Panc1 (cell line): ENCODE measurements at places on chromosomes 4 and X.

GRCh38 chrX:53224860-53225797 lies at the start of gene KDM5C:
Gene KDM5C (minus strand): TSS chrX:53225207. CDS start chrX:53224889, 318 bp downstream.
- peak; percentile 60 for DNase-seq

DNA sequence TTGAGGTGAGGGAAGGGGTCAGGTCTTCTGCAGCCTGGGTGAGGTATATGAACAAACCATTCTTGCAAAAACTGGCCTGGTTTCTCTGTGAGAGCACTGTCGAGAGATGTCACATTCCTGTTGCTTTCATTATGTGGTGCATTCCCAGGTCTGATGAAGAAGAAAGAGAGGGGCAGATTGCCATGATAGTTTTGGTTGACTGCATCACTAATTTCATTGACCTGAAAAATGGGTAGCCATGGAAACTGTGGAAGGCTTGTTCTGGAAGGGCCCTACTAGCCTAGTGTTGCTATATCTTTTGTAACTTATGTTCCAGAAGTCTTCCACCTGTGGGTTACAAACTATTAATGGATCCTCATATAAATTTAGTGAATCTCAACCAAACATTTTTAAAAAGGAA lies 32.9 kb upstream of the CYBB start:
- DNase-seq = no peak

DNA sequence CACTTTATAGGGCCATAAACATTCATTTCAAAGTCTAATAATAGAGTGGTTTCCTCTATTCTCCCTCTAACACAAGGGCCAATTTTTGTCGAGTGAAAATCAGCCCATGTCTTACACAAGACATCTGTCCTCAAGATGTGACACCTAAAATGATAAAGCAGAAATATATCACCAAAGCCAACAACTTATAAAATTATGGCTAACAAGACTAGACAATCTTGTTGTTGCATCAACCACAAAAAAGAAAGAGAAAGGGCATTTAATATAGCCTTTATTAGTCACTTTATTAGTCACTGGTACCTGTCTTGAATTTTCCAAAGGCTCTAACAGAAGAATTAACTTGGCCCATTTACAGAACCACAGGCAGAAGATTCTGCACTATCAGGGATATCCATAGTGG lies 161.6 kb downstream of the SMIM20 start:
- DNase-seq = no peak

GRCh38 chr4:54016504-54016903 lies 47.9 kb downstream of the CHIC2 start:
- DNase-seq = no peak

DNA sequence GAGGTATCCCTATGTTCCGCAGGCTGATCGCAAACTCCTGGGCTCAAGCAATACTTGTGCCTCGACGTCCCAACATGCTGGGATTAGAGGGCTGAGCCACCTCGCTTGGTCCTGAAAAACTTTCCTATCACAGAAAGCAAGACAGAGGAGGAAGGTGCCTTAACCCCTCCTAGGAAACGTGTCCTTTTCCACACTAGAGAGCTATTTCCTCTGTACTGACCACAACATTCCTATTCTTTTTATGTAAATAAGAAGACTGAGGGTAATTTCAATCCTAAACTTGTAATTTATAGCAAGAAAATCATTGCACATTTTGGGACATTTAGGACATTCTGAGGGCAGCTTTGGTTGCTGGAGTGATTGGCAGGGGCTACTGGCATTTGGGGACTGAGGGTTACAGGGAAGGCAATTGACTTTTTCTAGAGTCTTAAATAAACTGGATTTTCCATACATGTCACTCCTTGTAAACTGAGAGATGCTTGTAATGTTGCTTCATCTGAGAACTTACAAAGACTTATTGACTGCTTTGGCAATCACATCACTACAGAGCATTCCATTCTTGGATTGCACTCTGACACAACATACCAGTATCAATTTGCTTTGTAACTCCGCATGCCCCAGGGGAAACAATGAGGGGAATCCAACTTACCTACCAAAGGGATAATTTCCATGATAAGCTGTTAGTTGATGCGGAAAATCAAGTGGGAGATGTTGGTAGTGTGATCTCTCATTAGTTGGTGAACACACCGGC lies 15.6 kb downstream of the XAGE3 start:
- DNase-seq = no peak

DNA sequence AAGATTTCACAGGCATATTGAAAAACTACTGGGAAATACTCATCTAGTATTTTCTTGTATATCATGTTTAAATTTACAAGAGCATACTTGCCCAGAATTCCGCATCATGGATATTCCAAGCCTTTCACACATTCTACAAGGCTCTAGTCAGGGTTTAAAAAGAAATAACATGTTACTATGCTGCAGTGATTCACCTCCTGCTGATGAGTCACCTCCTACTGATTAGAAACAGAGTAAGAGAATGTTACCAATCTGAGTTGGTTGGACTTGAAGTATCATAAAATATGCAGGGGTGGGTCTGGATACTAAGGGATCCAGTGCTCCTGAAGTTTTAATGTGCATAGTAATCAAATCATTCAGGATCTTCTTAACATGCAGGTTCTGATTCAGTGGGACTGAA lies 192.0 kb upstream of the ANK2 start:
- DNase-seq = no peak

DNA sequence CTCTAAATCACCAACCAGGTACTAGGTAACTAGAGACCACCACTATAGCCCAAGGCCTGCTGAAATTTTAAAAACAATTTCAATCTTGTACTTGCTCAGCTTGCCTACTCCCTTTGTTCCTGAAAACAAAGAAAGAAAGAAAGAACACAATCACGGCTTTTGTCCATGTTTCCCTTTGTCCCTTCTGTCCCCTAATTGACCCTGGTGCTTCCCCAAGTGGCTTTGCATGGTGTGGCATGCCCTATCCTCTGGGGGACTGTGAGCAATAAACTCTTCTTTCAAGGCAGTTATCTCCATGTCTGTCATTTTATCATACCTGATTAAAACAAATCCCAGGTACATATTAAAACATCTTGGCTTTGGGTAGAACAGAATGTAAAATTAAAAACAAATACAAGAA lies 94.8 kb downstream of the ARSJ start:
- DNase-seq = no peak

DNA sequence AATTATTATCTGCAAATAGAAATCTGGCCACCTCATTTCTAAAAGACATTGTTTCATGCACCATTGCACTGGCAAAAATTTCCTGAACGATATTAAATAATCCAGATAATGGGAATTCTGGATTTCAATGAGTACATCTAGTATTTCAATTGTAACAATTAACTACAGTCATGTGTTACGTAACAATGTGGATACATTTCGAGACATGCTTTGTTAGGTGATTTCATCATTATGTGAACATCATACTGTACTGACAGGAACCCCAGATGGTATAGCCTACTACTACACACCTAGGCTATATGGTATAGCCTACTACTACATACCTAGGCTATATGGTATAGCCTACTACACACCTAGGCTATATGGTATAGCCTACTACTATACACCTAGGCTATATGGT lies 14.8 kb downstream of the LAMTOR3 start:
- DNase-seq = no peak

GRCh38 chrX:65750674-65751469 lies 83.4 kb downstream of the MSN start:
- DNase-seq = no peak

- DNase-seq = no peak
Observed at GRCh38 chr4:87074121-87074488, 139.3 kb downstream of the AFF1 start.

GRCh38 chr4:108047199-108047598 lies 57.5 kb downstream of the HADH start:
- DNase-seq = no peak

DNA sequence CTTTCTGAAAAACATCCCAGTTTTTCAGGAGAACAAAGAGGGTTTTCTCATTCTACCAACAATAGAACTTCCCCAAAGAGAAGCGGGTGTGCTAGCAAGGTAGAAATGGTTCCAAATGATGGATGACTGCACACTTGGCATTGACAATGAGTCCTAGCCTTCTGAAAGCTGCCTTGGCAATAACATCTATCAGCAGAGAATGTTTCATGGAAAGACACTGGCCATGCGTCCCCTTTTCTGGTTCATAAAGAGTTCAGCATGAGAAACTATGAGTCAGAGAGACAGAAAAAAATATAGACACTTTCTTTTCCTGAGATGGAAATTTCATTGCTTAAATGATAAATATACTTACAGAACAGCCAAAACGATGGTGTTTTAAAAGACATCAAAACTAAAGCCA lies 236.9 kb upstream of the PRKX start:
- DNase-seq = no peak

- no peak for DNase-seq
Observed at GRCh38 chr4:128291096-128291495, 3.5 kb upstream of the PGRMC2 start.

DNA sequence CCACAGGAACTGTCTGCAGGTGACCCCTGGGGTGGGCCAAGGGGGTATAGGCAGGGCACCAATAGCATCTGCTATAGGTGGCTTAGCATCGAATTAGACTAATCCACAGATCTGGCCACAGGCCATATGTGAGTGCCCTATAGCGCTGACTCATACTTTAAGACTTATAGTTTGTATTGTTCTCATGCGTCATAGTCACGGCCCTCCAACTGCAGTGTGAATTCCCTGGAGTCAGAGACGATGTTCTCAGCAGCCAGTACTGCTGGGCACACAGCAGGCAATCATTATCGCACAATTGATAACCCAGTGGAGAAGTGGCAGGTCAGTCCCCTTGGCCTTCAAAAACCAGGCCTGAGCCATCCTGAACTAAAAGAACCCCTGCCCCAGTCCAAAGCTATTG lies 58.1 kb downstream of the ADGRG2 start:
- DNase-seq = no peak

DNA sequence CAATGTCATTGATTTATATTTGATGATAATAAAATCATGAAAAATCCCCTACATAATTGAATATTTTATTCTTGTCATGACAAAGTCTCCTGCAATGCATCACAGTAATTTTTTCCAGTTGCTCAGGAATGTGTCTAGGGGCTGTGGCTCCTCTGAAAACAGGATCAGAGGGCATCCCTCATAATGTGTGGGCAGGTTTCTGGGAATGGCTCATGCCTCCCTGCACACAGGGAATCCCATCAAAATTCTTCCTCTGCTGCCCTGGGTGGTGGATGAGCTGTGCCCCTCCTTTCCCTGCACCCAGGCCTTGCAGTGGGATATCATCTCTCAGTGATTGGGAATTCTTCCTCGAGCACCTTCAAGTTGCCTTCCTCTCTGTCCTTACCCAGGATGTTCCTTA lies 20.4 kb upstream of the PUDP start:
- no peak for DNase-seq

- DNase-seq = no peak
Observed at GRCh38 chr4:3668825-3669552, 97.2 kb upstream of the ADRA2C start.

DNA sequence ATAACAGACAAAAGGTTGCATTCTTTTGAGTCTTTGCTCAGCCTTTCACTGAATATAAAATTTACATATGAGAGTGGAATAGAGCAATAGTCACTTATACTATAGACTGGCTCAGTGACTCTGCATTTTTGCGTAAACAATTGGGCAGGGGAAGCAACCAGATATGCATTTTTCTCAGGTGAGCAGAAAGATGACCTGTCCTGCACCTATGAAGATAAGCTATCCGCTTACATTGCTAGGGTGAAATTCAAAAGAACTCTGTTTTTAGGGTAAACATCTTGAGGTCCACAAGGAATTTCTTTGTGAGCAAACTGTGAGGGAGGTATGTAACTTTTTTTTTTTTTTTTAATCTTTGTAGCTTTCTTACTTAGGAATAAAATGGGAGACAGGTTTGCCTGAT lies 602.4 kb upstream of the PRKX start:
- DNase-seq = no peak

- DNase-seq = no peak
Observed at GRCh38 chr4:94436512-94436911, 15.2 kb upstream of the PDLIM5 start.

DNA sequence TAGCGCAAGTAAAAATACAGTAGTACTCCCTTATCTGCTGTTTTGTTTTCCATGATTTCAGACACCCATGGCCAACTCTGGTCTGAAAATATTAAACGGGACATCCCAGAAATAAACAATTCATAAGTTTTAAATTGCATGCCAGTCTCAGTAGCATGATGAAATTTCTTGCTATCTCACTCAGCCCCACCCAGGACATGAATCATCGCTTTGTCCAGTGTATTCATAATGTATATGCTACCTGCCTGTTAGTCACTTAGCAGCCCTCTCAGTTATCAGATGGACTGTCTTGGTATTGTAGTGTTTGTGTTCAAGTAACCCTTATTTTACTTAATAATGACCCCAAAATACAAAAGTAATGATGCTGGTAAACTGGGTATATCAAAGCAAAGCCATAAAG lies 158.2 kb upstream of the DDIT4L start:
- peak; percentile 41 for DNase-seq

GRCh38 chr4:107648178-107648991 lies 71.6 kb downstream of the PAPSS1 start:
- no peak for DNase-seq

DNA sequence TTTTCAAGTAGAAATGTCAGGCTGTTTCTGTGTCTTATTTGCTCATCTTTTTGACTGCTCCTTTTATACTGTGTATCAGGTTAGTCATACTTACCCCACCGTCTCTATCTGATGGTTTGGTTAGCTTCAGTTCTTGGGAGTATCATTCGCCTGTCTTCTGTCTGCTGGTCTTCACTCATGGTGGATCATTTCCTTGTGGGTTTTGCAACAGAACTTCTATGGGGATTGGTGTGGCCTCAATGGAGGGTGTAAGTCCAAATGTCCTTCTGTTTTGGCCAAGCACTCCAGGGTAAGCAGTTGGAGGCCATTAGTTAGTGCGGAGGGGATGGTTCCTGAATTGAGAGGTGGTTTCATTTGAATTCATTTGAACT lies 7.2 kb downstream of the ABCD1 start:
- no peak for DNase-seq

DNA sequence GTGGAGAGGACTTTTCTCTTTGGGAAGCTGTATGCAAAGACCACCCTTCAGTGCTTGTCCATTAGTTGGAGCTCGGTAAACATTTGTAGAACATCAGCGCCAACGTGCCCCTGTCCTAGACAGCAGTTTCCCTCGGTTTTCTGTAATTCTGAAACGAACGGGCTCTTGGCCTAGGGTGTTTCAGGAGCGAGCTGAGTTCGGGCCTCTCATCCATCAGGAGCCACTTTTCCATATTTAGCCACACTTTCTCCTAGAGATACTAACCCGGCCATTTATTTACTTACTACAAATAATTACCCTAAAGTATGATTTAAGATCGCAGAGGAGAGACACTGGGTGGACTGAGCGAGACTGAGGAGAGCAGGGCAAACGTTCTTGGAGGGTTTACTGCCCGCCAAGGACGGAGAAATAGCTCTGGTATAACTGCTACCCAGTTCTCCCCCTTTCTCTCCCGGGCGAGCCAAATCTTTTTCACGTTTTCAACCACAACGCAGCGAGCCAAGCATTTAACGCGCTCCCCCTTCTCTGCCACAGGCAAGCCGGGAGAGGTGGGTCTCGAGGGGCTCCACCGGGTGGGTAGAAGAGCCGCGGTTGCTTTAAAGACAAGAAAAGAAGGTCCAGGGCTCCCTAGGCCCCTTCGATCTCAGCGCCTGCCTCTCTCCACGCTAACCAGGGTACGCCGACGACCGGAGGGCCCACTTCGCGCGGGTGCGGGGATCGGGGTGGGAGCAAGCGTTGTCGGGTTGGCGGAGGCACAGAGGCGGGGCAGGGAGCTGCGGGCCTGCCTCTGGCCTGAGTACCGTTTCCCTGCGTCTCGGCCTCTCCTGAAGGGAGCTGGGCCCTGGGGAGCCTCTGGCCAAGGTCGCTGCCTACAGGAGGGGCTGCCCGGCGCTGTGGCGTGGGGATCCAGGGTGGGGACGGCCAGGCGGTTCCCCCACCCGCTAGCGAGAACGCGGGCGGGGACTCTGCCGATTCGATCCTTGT lies 10.8 kb upstream of the PITX2 start:
- DNase-seq = no peak

- DNase-seq = no peak
Observed at GRCh38 chr4:119783189-119783983, 154.8 kb upstream of the PDE5A start.
